ENCODE measurements at places on chromosomes 1 and 21. TPM values are rescaled to one million over a fixed set of nuclear protein-coding genes. Genes with fewer than 3 reads are reported as not detected.
A peak's percentile ranks its signal among the peaks of the same experiment; 100 is the strongest.

The FABP3 gene
- 35.8 TPM for total RNA-seq

The CD164L2 gene
- total RNA-seq: not detected

The ITLN1 gene
- total RNA-seq: not detected

The LAMTOR2 gene
- total RNA-seq: 59.3 TPM

The TMEM50B gene
- 95.1 TPM for total RNA-seq

The ADGRL2 gene
- 89.7 TPM for total RNA-seq

The BSND gene
- not detected for total RNA-seq

The GJA5 gene
- total RNA-seq: 13.7 TPM

GRCh38 chr1:217253351-217253750, 377.5 kb downstream of the GPATCH2 start:
- DNase-seq: no peak

DNA sequence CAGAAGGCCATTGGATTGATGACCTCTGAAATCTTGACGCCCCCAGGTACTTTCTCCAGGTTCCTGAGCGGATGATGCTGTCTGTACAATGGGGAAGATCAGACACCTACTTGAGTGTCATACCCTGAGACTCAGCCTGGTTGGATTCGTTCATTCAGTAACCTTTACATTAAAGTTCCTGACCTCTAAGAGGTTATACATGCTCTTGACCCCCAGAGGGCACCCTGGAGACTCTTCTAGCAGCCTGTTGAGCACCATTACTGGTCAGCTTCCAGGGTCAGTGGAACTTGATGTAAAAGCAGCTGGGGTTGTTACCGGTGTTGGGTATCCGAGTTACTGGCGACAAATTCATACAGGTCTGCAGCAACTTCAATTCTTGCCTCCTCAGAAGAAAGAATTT, 114.3 kb upstream of the ZNF678 start:
- no peak for DNase-seq

DNA sequence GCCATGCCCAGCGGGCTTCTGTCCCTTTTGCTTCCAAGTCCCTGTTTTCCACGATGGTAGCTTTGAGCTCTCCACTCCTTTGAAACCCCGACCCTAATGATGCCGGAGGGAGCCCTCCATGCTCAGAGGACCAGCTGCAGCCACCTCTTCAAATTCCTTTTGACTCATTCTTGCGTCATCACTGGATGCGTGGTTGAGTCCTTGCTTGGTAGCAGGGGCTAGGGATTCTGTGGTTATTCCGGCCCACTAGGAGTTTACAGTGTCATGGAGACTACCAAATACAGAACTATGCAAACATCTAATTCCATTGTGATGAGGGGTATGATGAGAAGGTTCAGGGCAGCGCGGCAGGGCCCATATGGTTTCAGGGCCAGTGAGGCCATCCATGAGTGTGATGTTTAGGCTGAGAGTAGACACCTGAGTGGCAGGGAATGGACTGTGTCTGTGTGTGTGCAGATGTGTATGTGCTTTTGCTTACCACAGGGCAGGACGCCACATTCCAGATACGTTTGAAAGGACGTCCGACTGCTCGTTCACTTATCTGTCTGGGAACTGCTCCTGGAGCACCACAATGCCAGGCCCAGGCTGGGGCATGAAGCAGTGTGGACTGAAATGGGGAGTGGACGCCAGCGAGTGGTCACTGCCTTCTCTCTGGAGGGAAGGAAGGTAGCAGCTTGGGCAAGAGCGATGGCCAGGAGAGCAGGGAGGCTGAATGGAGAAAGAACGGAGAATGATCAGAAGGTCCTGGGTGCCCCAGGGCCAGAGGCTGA, 30.4 kb upstream of the ZBTB21 start:
- no peak for DNase-seq

DNA sequence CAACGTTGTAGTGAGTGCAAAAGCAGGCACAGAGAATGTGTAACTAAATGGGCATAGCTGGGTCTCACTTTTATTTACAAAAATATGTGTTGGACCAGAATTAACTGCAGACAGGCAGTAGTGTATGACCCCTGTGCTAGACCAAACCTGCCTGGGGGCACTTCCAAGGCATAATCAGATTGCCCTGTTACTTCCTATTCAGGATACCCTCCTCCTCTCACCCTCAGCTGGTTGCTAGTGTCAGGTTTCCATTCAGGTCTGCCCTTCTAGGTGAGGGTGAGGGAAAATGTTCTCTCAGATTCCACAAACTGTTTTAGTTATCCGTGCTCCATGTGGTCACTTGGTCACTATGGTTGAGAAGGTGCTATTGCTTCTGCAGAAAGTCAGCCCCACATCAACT, 387.3 kb downstream of the LMX1A start:
- no peak for DNase-seq

DNA sequence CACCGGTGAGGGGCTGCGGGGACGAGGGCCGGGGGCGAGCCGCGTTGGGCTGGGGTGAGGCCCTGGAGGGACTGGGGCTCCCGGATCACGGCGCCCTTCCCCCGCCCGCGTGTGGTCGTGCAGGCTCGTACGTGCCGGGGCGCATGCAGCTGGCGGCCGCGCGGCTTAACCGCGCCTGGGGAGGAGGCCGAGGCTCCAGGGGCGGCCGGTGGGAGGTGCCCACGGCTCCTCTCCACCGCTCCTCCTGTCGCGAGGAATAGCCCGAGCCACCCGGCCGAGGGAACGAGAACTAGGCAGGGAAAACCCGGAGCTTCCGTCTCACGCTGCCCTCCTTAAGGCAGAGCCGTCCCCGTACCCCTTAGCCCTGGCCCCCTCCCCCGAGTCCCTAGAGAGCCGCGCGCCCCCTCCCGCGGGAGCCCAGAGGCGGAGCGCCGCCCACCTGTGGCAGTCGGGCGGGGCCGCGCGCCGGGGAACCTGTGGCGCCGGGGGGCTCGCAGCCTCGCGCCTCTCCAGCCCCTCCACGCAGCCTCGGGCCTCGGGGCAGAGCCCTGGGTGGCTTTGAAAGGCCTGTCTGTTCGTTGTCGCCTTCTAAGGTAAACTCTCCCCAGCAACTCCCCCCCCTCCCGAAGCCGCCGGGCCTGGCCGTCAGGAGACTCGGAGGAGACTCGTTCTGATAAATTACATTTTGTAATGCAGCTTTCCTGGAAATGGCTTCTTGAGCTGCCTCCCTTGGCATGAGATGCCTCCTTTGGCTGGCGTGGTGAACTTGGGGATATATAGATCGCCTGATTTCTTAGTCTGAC, 746 bp downstream of the AK4 start:
- DNase-seq: peak; percentile 95

DNA sequence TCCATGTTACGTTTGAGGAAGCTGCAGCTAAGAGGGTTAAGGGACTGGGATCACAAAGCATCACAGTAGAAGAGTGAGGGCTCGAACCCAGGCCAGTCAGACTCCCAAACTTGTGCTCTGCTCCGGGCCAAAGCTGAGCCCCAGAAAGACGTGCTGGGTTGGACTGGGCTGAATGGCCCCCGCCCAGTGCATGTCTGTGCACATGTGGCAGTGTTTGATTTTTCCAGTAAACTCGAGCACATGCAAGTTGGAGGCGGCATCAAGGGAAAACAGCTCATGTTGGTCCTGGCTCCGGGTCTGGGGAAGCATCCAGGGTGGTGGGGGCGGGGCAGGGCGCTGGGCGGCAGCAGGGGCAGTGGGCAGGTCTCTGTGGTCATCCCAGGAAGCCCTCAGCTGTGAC, 39.8 kb upstream of the WNT4 start:
- DNase-seq: no peak

- no peak for DNase-seq
Observed at GRCh38 chr1:2395245-2395644, 3.6 kb downstream of the RER1 start.

- DNase-seq: no peak
Observed at GRCh38 chr1:99326215-99326949, 62.1 kb downstream of the PLPPR4 start.

DNA sequence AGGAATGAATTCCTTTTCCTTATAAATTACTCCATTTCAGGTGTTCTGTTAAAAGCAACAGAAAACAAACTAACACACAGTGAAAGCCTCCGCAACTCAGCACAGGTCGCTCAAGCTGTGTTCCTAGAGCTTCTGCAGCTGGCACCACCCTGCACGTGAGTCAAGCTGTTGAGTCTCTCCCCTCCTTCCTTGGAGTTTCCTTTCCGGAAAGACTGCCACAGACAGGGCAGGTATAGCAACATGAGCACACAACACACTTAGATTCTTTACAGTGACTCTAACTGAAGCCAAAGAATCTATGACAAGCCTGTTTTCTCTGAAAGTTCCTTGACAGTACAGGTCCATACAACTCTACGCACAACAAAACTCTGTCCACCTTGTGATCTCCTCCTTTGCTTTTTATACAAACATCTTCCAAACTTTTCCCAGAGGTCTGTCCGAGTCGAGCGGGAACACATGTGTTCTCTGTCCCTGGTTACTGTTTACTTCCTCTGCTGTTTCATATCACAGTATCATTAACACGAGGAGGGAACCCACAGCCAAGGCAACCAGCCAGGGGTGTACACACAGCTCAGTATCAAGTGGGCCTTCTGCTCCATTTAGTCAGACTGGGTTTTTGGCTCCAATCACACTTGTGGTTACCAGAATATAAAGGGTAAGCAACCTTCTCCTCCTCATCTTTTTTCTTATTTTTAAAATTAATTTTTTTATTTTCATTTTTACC, 38.7 kb upstream of the DESI2 start:
- DNase-seq: no peak

DNA sequence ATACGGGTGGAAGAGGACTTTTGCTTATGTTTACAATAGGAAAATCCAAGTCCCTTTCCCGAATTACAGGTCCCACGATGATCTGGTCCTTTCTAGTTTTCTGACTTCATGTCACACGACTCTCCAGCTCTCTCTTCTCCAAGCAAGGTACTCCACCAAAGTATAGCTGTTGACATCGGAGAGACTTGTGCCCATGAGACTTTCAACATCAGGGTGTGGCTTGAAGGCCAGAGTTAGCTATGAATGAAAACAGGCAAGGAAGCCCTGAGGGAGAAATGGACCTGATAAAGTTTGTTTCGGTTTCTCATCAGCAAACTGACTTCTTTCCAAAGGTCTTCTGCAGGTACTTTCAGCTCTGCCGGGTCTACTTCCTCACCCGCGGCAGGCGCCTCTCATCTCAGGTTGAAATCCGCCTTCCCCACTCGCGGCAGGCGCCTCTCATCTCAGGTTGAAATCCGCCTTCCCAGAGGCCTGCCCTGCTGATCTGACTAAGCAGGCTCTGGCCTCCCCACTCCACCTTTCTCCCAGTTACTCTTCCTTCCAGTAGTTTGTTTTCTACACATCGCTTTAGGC, 2.1 kb upstream of the PER3 start:
- no peak for DNase-seq

DNA sequence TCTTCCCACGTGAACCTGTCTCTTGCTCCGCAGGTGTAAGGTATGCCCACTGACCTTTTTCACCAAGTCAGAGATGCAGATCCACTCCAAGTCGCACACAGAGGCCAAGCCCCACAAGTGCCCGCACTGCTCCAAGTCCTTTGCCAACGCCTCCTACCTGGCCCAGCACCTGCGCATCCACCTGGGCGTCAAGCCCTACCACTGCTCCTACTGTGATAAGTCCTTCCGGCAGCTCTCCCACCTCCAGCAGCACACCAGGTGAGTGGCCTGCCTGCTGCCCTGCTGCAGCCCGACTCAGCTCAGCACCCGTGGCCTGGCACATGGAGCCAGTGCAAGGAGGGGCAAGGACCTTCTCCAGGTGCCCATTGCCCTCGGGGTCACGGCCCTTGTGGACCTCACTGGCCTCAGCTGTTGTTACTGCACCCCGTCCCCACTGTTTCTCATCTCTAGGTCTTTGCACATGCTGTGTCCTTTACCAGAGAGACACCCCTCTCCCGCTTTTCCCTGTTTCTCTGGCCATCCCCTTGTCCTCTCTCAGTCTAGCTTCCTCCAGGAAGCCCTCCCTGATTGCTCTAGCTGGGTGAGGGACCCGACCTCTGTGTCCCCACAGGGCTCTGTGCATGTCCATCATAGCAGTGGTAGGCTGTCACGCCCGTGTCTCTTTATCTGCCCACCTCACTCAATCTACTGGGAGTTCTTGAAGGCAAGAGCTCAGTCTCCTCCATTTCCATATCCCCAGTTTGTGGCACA, 25.4 kb downstream of the ZNF362 start:
- no peak for DNase-seq

DNA sequence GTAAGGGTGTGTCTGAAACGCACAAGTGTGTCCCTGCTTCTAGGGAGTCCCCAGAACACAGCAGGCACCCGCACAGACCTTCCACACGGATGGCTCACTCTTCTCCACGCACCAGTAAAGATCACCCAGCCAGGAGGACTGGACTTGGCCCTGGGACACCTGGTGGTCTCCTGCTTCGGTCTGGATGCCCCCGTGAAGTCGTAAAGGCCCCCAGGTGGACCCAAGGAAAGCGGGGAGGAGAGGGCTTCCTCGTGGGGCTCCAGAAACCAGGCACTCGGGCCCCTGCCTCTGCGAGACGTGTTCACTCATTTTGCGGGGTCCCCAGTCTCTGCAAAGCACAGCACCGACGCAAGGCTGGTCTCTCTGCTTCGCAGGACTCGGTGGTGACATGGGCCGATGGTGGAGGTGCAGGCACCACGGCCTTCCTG, 20.2 kb upstream of the COL6A2 start:
- peak; percentile 79 for DNase-seq

- DNase-seq: no peak
Observed at GRCh38 chr1:68917456-68917855, 420.6 kb upstream of the DEPDC1 start.

GRCh38 chr1:15262706-15263105, 15.7 kb downstream of the FHAD1 start:
- DNase-seq: peak; percentile 53

DNA sequence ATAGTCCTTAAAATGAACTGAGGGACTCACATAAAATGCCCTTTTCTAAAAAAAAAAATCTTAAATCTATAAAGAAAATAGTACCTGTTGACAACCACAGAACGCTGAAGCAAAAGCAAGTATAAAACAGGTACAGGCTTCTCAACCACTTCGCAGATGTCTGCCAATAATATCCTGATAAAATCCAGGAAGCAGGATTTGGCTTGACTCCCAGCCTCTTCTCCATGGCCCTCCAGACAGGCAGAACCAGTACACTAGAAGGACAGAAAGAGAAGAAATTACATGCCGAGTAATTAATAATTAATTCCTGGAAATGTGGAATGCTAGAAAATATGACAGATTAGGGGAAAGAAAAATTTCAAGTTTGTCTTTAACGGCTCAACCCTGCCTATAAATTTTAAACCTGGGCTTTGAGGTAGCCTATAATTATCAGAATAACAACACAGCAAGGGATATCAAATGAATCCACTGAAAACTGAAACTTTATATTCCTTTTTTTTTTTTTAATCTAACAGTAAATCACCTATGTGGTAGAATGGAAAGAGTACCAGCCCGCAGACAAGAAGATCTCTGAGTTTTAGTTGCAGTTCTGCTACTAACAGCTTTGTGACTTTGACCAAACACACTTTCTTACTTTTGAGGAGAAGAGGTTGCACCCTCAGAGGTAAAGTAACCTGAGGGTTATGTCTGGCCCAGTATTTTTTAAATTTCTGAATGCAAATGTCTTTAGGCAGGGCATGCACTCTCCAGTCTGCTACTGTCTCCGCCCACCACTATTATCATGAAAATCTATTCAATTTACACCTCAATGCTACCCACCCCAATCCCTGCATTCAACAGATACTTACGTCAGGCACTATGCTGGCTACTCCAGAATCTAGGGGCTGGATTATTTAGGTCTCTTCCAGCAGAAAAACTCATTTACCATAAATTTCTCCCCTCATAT, 2.7 kb downstream of the KIAA0319L start:
- DNase-seq: no peak
